Stimulated activated memory B cell treated with anti-CD40 and anti-IgM and Interleukin-4, amounts not matched to agents 10 μg/mL and 1 μg/mL and 100 μg/mL, for 72 hours (primary cell): ENCODE measurements at places on chromosomes 12 and 14.

- no peaks in the 10 kb centered on the region for H3K27me3 ChIP-seq
- peaks cover 28% of the 10 kb centered on the region for H3K36me3 ChIP-seq
- ATAC-seq = no peak
- no peak overlapping the region for H3K4me3 ChIP-seq
- H3K4me1 ChIP-seq = no peaks in the 10 kb centered on the region
These were observed 161.0 kb downstream of the CRADD start for GRCh38 chr12:93838193-93838592.

DNA sequence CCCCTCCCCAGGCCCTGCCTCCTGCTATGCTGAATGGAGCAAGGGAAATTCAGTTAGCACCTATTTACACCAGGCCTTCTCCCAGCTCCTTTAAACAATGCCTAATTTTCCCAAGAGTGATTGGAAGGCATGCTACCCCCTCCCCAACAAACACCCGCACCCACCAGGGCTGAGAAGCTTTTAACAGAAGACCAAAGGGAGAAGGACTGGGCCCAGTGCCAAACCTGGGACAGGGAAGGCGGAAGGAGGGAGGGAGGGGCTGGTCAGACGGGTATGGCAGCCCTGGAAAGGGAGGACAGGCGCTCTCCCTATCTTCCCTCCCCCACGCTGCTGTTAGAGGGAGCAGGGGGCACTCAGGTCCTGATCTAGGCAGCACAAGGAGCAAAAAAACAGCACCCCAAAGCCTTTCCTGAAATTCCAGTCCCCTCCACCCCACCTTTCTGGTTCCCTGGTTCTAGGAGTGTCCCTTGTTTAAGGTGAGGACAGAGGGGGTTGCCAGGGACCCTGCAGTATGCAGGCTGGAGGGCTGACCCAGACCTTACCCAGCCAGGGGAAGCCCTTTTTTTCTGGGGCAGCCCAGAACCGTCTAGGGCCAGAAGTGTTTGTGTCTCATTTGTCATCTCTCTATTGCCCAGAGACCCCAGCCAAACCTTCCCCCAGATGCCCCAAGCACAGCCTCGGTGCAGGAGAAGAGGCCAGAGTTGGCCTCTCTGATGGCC is 2.4 kb upstream of the KRT8 start:
- peaks cover 7% of the 10 kb centered on the region for H3K4me1 ChIP-seq
- H3K36me3 ChIP-seq = no peaks in the 10 kb centered on the region
- peaks cover 40% of the 10 kb centered on the region for H3K27me3 ChIP-seq

- H3K36me3 ChIP-seq = no peaks in the 10 kb centered on the region
- H3K4me3 ChIP-seq = peak overlapping the region; percentile 18
- H3K27ac ChIP-seq = peak overlapping the region; percentile 13
- H3K27me3 ChIP-seq = no peaks in the 10 kb centered on the region
- ATAC-seq = no peak
- H3K4me1 ChIP-seq = peaks cover 36% of the 10 kb centered on the region
These were observed 45.4 kb upstream of the TMED10 start for GRCh38 chr14:75221797-75222196.

DNA sequence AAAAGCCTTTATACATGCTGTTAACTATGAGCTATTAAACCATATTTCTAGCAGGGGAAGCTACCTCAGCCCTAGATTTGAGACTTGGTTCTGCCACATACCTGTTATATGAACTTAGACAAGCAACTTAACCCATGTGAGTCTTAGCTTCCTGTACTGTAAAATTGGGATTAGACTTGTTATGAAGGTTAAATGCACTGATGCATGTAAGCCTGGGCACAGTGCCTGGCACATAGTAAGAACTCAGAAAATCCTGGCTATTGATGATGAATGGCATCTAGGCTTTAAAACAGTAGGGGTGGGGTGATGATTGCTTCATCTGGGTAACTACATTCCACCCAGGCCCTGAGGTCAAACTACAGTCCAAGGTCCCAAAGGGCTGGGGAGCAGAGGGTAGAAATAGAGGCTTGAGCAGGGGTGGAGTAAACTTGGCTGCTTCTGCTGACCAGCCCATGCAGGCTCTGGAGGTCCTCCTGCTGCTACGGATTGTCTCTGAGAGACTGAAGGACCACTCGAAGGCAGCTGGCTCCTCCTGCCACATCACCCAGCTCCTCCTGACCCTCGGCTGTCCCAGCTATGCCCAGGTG is 11.3 kb downstream of the ESPL1 start:
- H3K27ac ChIP-seq = no peak overlapping the region
- no peak for ATAC-seq
- H3K27me3 ChIP-seq = no peaks in the 10 kb centered on the region
- peaks cover 36% of the 10 kb centered on the region for H3K36me3 ChIP-seq

- no peak for ATAC-seq
- no peaks in the 10 kb centered on the region for H3K4me1 ChIP-seq
- H3K27ac ChIP-seq = no peak overlapping the region
- no peaks in the 10 kb centered on the region for H3K36me3 ChIP-seq
These were observed 115.0 kb upstream of the NPAS3 start for GRCh38 chr14:32823706-32824105.

DNA sequence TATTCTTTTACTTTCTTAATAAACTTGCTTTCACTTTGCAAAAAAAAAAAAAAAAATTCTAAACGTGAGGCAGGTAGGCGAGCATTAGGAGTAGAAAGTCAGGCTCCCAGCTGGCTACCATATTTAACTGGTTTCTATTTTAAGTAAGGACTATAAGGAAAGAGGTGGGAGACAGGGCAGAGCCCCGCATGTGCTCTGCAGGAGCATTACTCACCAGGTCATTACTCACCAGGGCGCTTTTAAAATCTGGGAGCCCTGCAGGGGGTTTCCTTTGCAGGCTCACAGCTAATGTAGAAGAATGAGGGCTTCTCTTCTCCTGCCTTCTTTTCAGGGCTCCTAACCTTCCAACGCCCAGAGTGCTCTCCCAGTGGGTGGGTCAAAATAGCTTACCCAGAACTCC is 14.0 kb upstream of the DPF3 start:
- peak overlapping the region; percentile 14 for H3K27ac ChIP-seq
- H3K4me3 ChIP-seq = no peak overlapping the region
- no peaks in the 10 kb centered on the region for H3K27me3 ChIP-seq
- H3K4me1 ChIP-seq = peaks cover 10% of the 10 kb centered on the region

DNA sequence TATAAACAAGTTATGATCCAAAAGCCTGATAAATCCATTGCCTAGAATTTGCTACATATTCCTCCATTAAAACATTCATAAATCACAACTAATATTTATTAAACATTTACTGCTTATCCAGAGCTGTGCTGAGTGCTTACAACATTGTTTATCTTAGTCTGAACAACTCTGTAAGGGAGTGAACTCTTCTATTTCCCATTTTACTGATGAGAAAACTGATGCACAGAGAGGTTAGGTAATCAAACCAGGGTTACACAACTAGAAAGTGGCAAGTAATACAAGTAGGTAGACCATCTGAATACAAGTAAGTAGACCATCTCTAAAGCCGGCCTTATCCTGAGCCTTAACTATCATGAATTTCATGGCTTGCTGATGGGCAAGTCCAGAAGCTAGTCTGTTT is 39.5 kb downstream of the WASHC3 start:
- no peak overlapping the region for H3K4me3 ChIP-seq
- no peaks in the 10 kb centered on the region for H3K4me1 ChIP-seq
- peaks cover 48% of the 10 kb centered on the region for H3K36me3 ChIP-seq
- H3K27ac ChIP-seq = no peak overlapping the region

DNA sequence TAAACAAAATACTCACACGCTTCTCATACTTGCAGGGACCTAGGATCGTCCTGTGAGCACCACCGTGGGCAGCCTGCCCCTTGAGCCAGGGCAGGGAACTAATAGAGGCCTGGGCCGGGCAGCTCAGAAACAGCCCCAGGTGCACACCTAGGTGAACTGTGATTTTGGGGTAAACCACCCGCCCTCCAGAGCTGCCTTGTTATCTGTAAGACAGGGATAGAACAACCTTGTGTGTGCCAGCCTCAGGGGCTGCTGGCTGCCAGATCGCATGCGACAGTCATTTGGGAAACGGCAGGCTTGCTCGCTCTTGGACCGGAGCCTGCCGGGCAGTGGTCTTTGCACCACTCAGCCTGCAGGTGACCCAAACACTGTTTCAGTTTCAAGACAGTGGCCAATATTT is 86.8 kb downstream of the ADGRD1 start:
- H3K27ac ChIP-seq = no peak overlapping the region
- peaks cover 11% of the 10 kb centered on the region for H3K27me3 ChIP-seq
- no peaks in the 10 kb centered on the region for H3K36me3 ChIP-seq
- no peak overlapping the region for H3K4me3 ChIP-seq

GRCh38 chr12:57129321-57129842 is 1.1 kb downstream of the LRP1 start:
- no peak overlapping the region for H3K27ac ChIP-seq
- peaks cover 20% of the 10 kb centered on the region for H3K4me1 ChIP-seq
- H3K27me3 ChIP-seq = no peaks in the 10 kb centered on the region

GRCh38 chr14:97458661-97459579 is 661.7 kb downstream of the VRK1 start:
- H3K36me3 ChIP-seq = no peaks in the 10 kb centered on the region
- peaks cover 9% of the 10 kb centered on the region for H3K4me1 ChIP-seq
- H3K27ac ChIP-seq = no peak overlapping the region
- peaks cover 30% of the 10 kb centered on the region for H3K27me3 ChIP-seq
- no peak for ATAC-seq

- H3K4me3 ChIP-seq = no peak overlapping the region
- no peak overlapping the region for H3K27ac ChIP-seq
- no peaks in the 10 kb centered on the region for H3K36me3 ChIP-seq
- peaks cover 38% of the 10 kb centered on the region for H3K4me1 ChIP-seq
These were observed 822 bp upstream of the RDH5 start for GRCh38 chr12:55719371-55719770.

DNA sequence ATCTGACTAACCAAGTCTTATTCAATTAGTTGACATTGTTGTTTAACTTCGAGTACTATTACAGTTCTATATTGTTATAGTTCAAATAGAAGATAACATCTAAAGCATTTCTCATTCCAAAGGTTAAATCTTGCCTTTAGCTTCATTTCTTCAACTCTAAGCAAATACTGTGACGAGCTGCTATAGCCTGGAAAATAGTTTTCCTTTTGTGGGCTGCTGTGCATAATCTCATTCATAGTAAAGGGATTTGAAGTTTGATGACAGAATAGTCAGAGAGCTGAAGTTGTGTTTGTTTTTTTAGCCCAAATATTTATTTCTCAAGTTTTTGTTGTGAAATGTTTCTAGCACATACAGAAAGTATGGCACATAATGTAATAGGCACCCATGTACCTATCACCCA is 13.4 kb downstream of the PSEN1 start:
- no peak overlapping the region for H3K4me3 ChIP-seq
- no peak overlapping the region for H3K27ac ChIP-seq
- no peak for ATAC-seq
- H3K4me1 ChIP-seq = peaks cover 15% of the 10 kb centered on the region
- no peaks in the 10 kb centered on the region for H3K27me3 ChIP-seq
- H3K36me3 ChIP-seq = peaks cover 28% of the 10 kb centered on the region
